ENCODE measurements at places on chromosomes 11 and 22. TPM values are rescaled to one million over a fixed set of nuclear protein-coding genes. Genes with fewer than 3 reads are reported as not detected.
A peak's percentile ranks its signal among the peaks of the same experiment; 100 is the strongest.

DNA sequence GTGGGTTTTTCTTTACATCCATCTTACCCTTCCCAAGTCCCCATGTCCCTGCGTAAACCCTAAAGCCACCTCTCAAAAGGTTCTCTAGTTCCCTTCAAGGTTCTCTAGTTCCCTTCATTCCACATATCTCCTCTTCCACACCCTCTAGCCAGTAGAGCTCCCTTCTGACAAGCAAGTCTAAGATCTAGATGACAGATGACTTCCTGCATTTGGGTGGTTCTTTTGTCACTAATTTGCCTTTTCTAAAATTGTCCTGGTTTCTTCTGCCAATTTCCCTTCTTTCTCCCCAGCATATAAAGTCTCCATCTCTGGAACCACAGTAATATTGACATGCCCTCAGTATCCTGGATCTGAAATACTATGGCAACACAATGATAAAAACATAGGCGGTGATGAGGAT, 7.8 kb downstream of the CD3E start:
- H3K27me3 ChIP-seq: peaks cover 13% of the 10 kb centered on the region
- H3K27ac ChIP-seq: no peak overlapping the region
- DNase-seq: no peak

GRCh38 chr11:134497586-134497985, 85.5 kb upstream of the B3GAT1 start:
- H3K36me3 ChIP-seq: no peaks in the 10 kb centered on the region
- no peak overlapping the region for H3K4me3 ChIP-seq
- DNase-seq: no peak

GRCh38 chr11:3902441-3902840, 47.0 kb downstream of the STIM1 start:
- no peak for DNase-seq
- no peaks in the 10 kb centered on the region for H3K36me3 ChIP-seq
- no peaks in the 10 kb centered on the region for H3K27me3 ChIP-seq
- no peak overlapping the region for H3K27ac ChIP-seq
- H3K4me3 ChIP-seq: no peak overlapping the region
- peaks cover 17% of the 10 kb centered on the region for H3K4me1 ChIP-seq

- H3K27me3 ChIP-seq: no peaks in the 10 kb centered on the region
- no peaks in the 10 kb centered on the region for H3K36me3 ChIP-seq
- H3K4me1 ChIP-seq: peaks cover 2% of the 10 kb centered on the region
- no peak overlapping the region for H3K27ac ChIP-seq
Observed at GRCh38 chr11:23543651-23544222, 683.5 kb upstream of the CCDC179 start.

Gene GRM5
- total RNA-seq: 0.26 TPM

DNA sequence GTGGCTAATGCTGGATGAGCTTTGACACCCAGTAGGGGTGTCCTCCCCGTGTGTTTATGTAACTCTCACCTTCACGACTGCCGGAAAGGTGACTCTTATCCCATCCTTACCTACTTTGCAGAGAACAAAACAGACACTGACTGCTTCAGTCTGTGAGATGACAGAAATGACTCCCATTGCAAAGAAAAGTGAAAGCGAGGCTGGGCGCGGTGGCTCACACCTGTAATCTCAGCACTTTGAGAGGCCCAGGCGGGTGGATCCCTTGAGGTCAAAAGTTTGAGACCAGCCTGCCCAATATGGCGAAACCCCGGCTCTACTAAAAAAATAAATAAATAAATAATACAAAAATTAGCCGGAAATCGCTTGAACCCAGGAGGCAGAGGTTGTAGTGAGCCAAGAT, 106.4 kb upstream of the ANO1 start:
- H3K27ac ChIP-seq: peak overlapping the region; percentile 21
- peaks cover 14% of the 10 kb centered on the region for H3K27me3 ChIP-seq

Gene FAT3
- 16.4 TPM for total RNA-seq

GRCh38 chr22:19713650-19714311, 522 bp upstream of the SEPTIN5 start:
- peaks cover 40% of the 10 kb centered on the region for H3K27me3 ChIP-seq
- DNase-seq: no peak
- H3K27ac ChIP-seq: no peak overlapping the region
- no peaks in the 10 kb centered on the region for H3K36me3 ChIP-seq
- peak overlapping the region; percentile 79 for H3K4me3 ChIP-seq

- H3K4me1 ChIP-seq: no peaks in the 10 kb centered on the region
- H3K27me3 ChIP-seq: no peaks in the 10 kb centered on the region
- H3K36me3 ChIP-seq: no peaks in the 10 kb centered on the region
Observed at GRCh38 chr11:78061088-78061920, 2.4 kb upstream of the THRSP start.

- no peak for DNase-seq
- H3K27ac ChIP-seq: no peak overlapping the region
- no peaks in the 10 kb centered on the region for H3K27me3 ChIP-seq
- no peak overlapping the region for H3K4me3 ChIP-seq
Observed at GRCh38 chr11:44766972-44767278, 40.2 kb downstream of the TSPAN18 start.

DNA sequence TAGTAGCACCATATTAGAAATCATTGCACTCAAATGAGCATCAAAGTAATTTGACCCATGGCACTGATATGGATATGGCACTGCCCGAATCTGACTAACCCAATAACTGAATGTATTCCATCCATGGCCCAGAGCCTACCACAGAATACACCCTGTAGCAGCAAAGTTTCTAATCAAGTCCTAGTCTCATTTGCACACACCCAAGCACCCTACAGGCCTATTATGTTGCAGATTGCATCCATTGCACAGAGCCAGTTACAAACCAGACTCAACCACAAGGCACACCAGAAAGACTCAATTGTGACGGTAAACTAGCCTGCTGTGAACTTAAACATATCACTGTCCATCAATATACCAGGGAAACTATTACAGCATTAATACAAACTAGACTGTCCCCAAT, 6.5 kb downstream of the OR52E5 start:
- no peaks in the 10 kb centered on the region for H3K4me1 ChIP-seq
- H3K4me3 ChIP-seq: no peak overlapping the region
- H3K27me3 ChIP-seq: no peaks in the 10 kb centered on the region
- DNase-seq: no peak
- H3K36me3 ChIP-seq: no peaks in the 10 kb centered on the region

- H3K27me3 ChIP-seq: peaks cover 25% of the 10 kb centered on the region
- no peak overlapping the region for H3K4me3 ChIP-seq
- no peak overlapping the region for H3K27ac ChIP-seq
- no peaks in the 10 kb centered on the region for H3K36me3 ChIP-seq
- no peaks in the 10 kb centered on the region for H3K4me1 ChIP-seq
Observed at GRCh38 chr11:73295241-73295995, 12.7 kb upstream of the ARHGEF17 start.

DNA sequence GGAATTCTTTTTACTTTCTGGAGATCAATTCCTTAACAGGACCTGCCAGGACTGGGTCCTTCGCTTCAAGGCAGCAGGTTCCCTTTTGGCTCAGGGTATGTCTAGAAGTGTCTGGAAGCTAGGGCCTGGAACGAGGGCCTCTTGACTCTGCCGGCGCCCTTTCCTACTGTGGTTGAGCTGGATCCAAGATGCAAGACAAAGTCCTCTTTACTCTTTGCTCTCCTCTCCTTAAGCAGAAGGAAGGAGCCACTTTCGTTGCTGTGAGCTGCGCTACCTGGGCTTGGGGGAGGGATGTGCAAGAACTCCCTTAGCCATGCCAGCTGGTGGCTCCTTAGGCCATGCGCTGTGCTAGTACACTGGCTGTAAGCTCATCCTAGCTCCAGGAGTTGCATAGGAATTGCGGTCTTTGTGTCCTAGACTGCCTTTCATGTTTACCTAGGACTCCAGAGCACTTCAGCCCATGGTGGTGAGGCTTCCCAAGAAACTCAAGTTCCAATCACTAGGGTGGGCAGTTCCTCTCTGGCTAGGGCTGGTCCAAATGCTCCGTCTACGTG, 18.1 kb downstream of the GLB1L2 start:
- H3K4me3 ChIP-seq: no peak overlapping the region
- peaks cover 2% of the 10 kb centered on the region for H3K36me3 ChIP-seq
- H3K27me3 ChIP-seq: no peaks in the 10 kb centered on the region
- DNase-seq: no peak
- H3K4me1 ChIP-seq: no peaks in the 10 kb centered on the region

Gene DNAJB7
- not detected for total RNA-seq

- H3K27me3 ChIP-seq: no peaks in the 10 kb centered on the region
- no peak for DNase-seq
- peak overlapping the region; percentile 92 for H3K27ac ChIP-seq
Observed at GRCh38 chr11:59614277-59615119, 1.1 kb downstream of the OSBP start.

DNA sequence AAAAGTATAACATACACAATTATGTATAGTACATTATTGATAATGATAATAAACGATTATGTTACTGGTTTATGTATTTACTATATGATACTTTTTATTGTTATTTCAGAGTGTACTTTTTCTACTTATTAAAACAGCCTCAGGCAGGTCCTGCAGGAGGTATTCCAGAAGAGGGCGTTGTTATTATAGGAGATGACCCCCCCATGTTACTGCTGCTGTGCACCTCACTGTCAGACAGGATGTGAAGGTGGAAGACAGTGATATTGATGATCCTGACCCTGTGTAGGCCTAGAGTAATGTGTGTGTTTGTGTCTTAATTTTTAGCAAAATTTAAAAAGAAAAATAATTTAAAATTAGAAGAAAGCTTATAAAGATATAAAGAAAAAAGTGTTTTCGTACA, 57.6 kb downstream of the REXO2 start:
- DNase-seq: no peak
- H3K4me3 ChIP-seq: no peak overlapping the region
- no peaks in the 10 kb centered on the region for H3K4me1 ChIP-seq
- H3K27me3 ChIP-seq: no peaks in the 10 kb centered on the region

GRCh38 chr11:72605973-72606747, 68.1 kb downstream of the PDE2A start:
- H3K36me3 ChIP-seq: no peaks in the 10 kb centered on the region
- H3K4me1 ChIP-seq: no peaks in the 10 kb centered on the region
- peaks cover 48% of the 10 kb centered on the region for H3K27me3 ChIP-seq
- no peak for DNase-seq
- no peak overlapping the region for H3K27ac ChIP-seq

Gene CCDC81
- 1.3 TPM for total RNA-seq

DNA sequence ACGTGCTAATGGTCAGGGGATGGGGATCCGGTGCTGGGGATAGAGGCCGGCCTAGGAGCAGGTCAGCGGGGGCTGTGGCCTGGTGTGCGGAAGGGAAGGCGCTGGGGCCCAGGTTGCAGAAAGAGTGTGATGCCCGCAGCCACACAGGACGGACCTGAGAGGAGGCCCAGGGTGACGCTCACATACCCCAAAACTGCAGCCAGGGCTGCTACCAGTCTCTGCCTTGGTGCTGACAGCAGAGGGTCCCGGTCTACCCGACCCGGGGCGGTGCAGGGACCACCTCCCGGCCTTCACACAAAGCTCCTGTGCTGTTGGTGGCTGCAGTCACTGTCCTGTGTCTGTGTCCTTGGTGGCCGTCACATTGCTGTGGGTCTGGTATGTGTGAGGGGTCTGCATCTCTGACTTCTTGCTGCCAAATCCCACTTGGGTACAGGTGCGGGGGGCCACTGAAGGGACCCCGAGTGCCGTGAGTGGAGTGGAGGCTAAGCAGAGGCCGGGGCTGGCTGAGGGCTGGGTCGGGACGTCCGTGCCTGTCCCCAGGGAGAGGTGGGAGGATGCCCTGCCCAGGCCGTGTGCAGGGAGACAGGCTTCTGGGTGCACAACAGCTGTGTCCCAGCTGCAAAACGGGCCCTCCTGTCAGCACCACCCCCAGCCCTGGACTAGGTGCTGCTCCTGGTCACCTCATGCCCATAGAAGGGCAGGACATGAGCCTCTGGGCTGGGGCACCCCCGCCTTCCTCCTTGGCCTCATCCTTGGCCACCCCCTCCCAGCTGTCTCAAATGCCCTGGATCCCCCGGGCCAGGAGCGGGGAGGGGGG, 1.5 kb downstream of the LSP1 start:
- no peaks in the 10 kb centered on the region for H3K4me1 ChIP-seq
- DNase-seq: no peak
- peaks cover 12% of the 10 kb centered on the region for H3K27me3 ChIP-seq
- H3K27ac ChIP-seq: no peak overlapping the region

DNA sequence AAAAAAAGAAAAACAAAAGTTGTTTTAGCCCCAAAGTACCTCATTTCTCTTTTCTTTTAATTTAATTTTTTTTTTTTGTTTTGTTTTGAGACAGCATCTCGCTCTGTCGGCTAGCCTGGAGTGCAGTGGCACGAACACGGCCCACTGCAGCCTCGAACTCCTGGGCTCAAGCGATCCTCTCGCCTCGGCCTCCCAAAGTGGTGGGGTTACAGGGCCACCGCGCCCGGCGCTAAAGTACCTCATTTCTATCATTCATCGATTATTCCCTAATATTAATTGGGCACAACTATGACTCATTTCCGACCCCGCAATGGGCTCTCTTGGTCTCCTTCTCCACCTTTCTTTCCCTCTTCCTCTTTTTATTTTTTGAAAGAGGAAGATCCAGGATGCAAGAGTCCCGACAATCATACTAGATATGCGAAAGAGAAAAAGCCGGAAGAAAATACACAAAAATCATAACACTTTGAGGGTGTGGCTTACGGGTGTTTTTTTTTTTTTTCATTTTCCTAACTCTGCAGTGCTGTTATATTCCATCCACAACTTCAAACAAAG, 475 bp upstream of the AIP start:
- peaks cover 8% of the 10 kb centered on the region for H3K36me3 ChIP-seq
- H3K4me3 ChIP-seq: peak overlapping the region; percentile 87
- H3K27ac ChIP-seq: no peak overlapping the region
- no peak for DNase-seq

Gene UQCR10
- 120 TPM for total RNA-seq

- peak overlapping the region; percentile 83 for H3K27ac ChIP-seq
- peaks cover 11% of the 10 kb centered on the region for H3K36me3 ChIP-seq
- no peak for DNase-seq
- peaks cover 9% of the 10 kb centered on the region for H3K4me1 ChIP-seq
- H3K27me3 ChIP-seq: no peaks in the 10 kb centered on the region
- no peak overlapping the region for H3K4me3 ChIP-seq
Observed at GRCh38 chr11:69645801-69646492, 5.0 kb downstream of the CCND1 start.

DNA sequence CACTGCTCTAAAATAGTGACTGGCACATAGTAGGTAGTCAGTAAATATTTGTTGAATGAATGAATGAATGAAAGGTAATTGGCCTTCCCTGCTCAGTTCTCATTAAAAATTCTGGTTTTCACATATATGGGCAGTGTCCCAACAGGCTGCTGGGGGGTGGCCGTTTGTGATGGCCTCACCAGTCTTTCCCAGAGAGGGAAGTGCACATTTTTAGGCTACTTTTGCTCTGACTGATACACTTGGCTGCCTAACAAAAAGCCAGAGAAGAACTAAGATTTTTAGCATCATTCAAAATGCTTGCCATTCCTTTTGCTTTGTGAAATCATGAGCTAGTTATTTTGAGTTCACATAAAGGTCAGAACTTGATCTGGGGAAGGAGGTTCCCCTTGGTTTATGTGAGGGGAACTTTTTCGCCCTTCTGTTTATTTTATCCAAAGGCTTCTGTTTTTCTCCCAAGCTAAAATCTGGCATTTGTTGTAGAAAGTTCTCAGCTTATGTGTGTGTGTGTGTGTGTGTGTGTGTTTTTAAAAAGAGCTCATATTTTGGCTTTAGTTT, 83.1 kb downstream of the PTPRJ start:
- H3K4me3 ChIP-seq: no peak overlapping the region
- peak overlapping the region; percentile 86 for H3K27ac ChIP-seq
- peaks cover 19% of the 10 kb centered on the region for H3K4me1 ChIP-seq
- H3K27me3 ChIP-seq: no peaks in the 10 kb centered on the region
- DNase-seq: no peak

Gene AIFM3
- total RNA-seq: 1.8 TPM

Data from progenitor cell of endocrine pancreas (in vitro differentiated cells).